ENCODE measurements at places on chromosomes 5 and 9.
A peak's percentile ranks its signal among the peaks of the same experiment; 100 is the strongest.

DNA sequence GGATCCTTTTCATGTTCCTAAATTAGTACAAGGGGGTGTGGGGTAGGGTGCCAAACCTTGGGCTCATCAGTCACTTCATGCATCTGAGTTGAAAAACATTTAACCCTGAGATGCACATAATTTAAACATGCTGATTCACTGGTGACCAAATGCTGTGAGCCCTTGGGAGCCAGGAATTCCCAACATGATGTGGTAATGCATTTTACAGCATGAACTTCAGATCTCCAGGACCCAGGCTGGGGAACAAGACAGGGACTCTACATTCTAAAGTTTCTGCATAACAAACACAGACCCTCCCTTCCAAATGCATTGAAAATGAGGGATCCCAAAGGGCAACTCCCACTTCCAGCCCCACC, 322.2 kb downstream of the NDUFS4 start:
- DNase-seq = no peak

DNA sequence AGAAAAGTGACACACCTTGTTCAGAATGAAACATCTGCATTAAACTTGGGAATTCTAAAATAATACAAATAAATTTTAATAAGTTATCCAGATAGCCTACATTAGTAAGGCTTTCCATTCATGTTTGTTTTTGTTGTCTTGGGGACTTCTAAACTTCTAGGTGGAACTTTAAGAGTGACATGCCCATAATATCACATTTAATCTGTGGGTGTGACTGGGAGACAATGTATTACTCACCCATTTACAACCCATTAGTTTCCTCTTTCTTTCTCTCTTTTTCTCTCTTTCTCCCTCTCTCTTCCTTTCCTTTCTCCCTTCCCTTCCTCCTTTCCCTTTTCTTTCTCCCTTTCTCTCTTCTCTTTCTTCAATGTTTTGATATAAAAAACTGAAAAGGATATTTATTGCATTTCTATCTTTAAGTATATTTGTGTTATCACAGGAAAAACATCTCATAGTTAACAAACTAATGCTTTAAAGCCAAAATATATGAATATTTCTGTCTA, 12.5 kb upstream of the PTGER4 start:
- DNase-seq = no peak

DNA sequence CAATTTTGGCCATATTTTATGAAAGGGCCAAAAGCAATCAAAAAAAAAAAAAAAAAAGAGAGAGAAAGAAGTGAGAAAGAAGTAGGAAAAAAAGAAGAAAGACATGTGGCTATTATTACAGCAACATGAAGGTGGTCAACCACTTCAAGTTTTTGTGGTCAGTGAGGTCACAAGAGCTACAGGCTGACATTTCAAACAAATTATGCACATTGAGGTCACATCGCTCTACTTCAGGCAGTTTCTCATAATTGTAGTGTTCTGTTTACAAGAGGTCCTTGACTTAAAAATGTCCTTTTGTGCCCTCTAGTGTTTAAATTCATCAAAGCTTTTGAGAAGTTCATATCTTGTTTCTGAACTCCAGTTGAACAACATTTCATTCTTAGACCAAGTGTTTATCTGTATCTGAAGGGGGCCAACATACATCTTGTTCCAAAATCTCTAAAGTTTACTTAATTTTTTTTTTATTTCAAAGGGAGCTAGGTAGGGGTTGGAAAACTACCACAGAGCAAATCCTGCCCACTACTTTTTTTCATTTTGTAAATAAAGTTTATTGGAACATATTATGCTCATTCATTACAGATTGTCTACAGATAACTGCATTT, 513.1 kb downstream of the PDE4D start:
- DNase-seq = no peak

DNA sequence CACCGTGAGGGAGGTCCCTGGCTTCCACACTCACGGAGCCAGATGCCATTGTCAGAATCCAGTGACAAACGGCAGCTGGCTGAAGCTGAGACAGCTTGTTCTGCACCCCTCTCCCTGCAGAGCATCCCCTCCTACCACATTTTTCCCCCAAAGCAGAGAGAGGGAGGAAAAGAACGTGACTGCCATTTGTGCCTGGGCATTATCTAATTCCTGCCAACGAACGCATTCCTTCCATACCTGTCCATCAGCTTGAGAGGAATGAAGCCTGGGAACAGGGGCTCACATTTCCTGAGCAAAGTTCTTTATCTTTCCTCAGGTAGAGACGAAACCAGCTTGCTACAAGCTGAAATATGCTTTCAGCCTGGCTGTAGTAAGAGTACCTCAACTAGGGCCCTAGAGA, 175.4 kb downstream of the SLIT3 start:
- no peak for DNase-seq

DNA sequence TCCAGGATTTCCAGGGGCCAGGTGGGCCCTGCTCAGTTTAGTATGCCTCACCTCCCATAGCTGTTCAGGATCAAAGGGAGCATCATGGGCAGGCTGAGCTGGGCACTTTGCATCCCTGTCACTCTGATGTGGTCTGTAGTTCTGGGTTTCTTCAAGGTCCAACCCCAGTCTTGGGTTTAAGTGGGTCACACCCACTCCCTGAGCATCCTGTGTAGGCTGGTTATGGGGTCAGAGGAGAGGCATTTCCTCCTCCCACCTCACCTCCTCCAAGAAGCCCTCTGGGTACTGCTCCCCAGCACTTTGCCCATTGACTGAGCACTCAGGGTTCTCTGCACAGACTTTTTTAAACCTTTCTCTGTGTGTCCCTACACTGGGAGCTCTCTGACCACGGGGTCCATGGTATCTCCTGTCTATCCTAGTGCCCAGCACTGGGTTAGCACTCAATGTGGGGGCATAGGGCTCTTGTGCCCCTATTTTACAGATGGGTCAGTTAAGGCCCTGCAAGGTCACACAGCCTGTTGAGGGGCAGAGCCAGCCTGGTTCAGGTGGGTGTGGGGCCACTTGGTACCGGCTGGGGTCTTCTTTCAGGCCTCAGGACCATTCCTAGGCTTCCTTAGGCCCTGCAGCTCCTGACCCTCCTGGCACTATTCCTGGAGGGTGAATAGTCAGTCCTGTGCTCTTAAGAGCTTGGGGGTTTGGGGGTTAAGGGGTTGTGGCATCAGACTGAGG, 19.0 kb downstream of the CXXC5 start:
- DNase-seq = no peak

DNA sequence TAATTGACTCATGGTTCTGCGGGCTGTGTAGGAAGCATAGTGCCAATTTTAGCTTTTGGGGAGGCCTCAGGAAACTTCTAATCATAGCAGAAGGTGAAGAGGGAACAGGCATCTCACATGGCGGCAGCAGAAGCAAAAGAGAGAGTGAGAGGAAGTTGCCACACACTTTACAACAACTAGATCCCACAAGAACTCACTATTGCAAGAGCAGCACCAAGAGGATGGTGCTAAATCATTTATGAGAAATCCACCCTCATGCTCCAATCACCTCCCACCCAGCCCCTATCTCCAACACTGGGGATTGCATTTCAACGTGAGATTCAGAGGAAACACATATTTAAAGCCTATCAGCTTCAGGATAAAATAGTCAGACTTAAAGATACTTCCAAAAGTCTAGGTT, 36.1 kb upstream of the LPAR1 start:
- DNase-seq = no peak

DNA sequence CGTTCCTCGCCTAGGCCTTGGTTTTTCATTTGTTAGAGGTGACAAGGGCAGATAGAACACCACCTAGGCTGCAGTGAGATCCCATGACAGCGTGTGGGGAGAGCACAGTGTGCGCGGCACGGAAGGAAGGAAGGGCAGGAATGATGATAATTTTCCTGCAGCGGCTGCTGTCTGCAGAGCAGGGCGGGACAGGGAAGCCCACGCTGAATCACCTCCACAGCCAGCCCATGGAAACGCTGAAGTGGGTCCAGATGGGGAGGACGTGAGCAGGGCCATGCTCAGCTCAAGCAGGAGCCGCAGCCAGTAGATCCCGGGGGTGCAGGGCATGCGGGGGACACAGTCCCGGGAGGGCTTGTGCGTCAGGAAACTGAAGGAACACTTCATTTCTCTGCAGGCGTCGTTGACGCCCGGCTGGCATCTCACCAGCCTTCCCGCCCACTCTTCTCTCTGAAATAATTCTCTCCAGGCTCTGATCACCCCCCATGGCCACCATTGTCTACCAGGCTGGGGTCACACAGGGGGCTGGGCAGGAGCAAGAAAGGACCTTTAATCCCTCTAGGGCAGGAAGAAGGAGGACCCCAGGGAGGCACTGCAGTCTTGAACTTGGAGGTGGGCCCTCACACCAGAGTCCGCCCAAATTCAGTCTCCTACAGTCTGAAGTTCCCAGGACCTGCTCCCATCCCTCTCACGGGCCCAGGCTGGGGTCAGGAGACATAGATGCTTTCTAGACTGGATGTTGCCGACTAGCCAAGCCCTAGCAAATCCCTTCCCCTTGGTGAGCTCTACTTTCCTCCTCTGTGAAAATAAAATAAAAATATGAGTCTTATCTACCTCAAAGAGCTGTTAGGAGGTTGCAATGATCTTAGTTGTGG, 20.9 kb upstream of the SYNPO start:
- DNase-seq = no peak

GRCh38 chr5:138230261-138230660, 17.1 kb upstream of the CDC23 start:
- DNase-seq = no peak

DNA sequence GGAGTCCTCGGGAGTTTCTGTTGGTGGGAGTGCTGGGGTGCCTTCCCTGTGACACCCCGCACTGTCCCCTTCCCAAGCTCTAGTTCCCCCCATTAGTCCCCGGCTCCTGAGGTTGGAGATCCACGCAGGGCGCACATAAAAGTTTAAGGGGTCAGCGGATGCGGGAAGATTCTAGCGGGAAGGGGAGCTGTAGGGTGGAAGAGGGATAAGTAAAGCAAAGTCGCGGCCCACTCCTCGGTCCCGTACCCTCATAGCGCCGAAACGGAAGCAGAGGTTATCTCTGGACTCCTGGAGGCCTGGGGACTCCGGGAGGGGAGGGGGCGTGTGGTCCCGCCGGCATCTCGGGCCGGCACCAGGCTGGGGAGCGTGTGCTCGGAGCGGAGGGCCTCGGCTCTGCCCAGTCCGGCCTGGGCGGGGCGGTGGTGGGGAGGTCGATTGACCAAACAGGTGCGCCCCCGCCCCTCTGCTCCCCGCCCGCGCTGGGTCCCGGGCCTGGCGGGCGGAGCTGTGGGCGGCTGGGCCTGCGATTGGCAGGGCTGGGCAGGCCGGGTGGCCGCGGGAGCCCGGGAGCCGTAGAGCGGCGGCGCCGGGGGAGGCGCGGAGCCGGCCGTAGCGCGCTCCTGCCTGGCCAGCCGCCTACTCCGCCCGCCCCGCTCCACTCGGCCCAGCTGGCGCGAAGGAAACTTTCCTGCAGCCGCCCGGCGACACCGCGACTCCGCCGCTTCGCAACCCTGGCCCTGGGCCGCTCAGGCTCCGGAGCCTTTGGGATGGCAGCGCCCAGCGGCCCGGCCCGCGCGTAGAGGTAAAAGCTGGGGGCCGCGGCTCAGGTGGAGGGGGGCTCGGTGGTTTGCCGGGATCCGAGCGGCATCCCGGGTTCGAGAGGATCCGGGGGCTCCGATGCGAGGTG, 52.2 kb upstream of the DAB2IP start:
- DNase-seq = no peak

DNA sequence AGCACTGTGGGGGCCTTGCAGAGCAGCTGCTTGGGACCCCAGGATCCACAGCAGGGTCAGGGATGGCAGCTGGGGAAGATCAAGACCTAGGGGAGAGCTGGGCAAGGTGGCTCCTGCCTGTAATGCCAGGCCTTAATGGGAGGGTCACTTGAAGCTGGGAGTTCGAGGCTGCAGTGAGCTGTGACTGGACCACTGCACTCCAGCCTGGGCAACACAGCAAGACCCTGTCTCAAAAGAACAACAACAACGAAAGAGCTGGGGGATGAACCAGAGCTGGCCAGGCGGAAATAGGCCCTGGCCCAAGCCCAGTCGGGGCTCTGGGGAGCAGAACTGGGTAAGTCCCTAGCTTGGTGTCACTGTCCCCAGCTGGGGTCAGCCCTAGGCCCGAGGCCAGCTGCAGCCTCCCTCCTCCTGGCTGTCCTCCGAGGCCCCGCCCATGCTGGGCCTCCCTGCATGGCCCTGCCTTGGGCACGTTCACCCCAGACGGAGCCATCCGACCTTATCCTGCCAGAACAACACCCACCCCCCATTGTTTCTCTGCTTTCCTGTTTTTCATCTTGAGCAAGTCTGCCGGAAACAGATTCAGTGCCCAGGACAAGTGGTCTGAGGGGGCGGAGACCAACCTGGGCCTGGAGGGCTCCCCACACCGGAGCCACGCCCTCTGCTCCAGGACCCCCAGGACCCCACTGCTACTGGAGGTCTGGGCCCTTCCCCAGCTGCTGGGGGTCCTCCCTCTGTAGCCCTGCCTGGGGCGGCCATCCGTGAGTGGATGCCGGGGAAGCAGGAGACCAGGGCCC, 1.9 kb downstream of the DIPK1B start:
- no peak for DNase-seq

DNA sequence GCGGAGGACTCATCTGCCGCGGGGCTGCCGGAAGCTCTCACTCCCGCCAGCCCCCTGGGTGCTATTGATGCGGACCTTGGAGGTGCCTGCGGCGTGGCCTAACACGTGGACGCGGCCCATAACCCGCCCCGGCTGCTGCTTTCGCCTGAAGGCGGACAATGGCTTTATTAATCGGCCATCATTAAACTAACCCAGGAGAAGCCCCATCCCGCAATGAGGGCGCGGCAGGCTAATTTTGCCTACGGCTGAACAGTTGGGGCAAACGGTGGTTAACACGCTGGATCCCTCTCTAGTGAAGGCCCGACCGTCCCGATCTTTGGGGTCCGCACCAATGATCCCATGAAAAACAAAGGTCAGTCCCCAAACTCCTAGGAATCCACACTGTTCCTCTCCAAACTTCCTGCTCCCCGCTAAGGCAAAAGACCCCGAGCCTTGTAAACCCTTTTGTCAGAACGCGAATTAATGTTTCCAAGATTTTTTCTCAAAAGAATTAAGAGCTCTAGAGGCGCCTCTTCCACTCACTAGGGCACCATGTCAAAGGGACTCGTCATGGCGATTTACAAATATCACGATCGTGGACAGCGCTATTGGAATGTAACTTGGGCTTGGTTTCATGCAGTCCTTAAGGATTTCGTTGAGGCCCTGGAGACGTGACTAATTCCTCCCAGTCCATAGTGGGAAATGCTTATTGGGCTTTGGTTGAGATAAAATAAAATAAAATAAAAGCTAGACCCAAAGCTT, 193.1 kb downstream of the MEF2C start:
- DNase-seq = no peak

- no peak for DNase-seq
These were observed 131.1 kb downstream of the FOXD1 start for GRCh38 chr5:73317523-73317922.

GRCh38 chr5:78269088-78269703, 25.3 kb downstream of the AP3B1 start:
- DNase-seq = no peak

GRCh38 chr9:88754886-88755285, 219.9 kb downstream of the NXNL2 start:
- DNase-seq = no peak

- no peak for DNase-seq
These were observed 182.1 kb upstream of the PTGER4 start for GRCh38 chr5:40497573-40497972.

- peak; percentile 4 for DNase-seq
These were observed 19.0 kb upstream of the FER start for GRCh38 chr5:108728566-108729241.
